ENCODE measurements at places on chromosomes 7 and 10. TPM values are rescaled to one million over a fixed set of nuclear protein-coding genes. Genes with fewer than 3 reads are reported as not detected.

- no peak for DNase-seq
These were observed 43.2 kb downstream of the HDAC9 start for GRCh38 chr7:18538554-18539250.

DNA sequence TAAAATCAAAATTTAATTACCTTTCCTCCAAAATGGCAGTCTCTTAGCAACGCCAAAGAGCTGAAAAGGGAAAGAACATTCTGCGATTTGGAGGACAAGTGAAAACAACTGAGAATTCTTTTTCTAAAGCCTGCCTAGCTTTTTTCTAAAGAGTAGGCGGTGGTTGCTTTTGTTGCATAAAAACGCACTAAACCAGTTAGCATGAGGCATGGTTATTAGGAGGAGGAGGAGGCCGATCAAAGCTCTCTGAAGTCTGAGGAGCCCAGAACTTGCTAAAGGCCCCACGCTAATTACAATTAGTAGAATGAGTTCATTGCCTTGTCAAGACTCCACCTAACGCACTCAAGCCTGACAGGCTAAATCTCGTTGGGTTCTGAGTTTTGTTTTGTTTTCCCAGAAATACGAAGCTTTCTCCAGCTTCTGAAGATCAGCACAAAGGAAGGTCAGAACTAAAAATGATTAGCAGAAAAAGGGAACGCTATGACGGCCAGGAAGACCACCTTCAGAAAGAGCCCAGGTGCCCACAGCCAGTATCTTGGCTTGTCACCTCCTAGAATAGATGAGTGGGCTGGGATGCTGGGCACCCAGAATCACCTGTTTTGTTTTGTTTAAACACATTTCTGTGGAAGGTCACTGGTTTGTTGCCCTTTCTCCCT lies 72.0 kb downstream of the FGFR2 start:
- DNase-seq = no peak

PIP4K2A gene
- 26.9 TPM for total RNA-seq

ITIH2 gene
- 13.3 TPM for total RNA-seq

DNA sequence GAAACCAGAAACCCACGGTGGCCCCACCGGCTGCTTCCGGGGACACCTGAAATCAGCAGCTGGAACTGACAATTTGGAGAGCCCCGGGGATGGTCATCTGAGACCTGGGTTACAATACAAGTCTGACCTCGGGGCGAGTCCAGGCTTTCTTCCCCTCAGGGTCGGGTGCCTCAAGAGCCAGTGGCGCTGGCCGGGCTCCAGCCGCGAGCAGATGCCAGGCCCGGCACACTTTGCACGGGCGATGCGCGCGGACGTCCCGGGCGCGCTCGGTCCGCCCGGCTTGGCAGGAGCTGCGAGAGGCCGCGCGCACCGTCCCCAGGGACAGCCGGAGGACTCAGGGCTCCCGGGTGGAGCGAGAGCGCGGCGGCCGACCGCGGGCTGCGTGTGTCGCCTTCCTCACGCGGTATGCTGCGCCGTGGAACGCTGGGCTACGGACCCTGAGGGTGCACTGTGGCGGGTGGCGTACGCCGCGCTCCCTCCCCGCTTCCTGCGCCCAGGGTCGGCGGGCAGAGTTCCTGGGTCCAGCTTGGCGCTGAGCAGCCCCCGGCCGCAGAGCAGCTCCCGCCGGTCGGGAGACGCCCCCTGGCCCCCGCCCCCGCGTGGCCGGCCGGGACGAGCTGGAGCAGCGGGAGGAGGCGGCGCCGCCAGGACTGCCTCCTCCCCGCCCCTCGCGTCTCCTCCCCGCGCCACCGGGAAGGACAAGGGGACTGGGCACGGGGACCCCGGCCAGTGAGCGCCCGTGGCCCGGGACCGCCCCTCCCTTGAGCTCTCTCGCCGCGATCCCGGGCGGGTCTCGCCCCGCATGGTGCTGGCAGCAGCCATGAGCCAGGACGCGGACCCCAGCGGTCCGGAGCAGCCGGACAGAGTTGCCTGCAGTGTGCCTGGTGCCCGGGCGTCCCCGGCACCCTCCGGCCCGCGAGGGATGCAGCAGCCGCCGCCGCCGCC lies at the start of gene RBM20:
TSS of gene RBM20 (plus strand) at position 684 of the 945 bp plus-strand sequence. CDS start at position 803, 119 bp downstream.
- DNase-seq = no peak

DNA sequence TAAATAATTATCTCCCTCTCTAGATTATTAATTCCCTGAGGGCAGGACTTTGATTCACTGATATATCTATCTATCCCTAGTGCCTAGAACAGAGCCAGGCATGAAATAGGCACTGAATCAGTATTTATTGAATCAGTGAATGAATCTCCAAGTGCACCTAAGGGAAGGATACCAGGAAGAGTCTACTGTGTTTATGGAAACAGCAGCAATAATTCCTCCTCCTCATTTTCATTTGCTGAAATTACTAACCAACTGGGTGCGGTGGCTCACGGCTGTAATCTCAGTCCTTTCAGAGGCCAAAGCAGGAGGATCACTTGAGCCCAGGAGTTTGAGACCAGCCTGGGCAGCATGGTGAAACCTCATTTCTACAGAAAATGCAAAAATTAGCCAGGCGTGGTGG lies 161.2 kb downstream of the TCF7L2 start:
- DNase-seq = no peak

Data from Caco-2 (cell line).